ENCODE measurements at places on chromosomes 1 and 21.
A peak's percentile ranks its signal among the peaks of the same experiment; 100 is the strongest.

- DNase-seq: no peak
Measured at GRCh38 chr1:61138921-61139774, 56.8 kb downstream of the NFIA start.

DNA sequence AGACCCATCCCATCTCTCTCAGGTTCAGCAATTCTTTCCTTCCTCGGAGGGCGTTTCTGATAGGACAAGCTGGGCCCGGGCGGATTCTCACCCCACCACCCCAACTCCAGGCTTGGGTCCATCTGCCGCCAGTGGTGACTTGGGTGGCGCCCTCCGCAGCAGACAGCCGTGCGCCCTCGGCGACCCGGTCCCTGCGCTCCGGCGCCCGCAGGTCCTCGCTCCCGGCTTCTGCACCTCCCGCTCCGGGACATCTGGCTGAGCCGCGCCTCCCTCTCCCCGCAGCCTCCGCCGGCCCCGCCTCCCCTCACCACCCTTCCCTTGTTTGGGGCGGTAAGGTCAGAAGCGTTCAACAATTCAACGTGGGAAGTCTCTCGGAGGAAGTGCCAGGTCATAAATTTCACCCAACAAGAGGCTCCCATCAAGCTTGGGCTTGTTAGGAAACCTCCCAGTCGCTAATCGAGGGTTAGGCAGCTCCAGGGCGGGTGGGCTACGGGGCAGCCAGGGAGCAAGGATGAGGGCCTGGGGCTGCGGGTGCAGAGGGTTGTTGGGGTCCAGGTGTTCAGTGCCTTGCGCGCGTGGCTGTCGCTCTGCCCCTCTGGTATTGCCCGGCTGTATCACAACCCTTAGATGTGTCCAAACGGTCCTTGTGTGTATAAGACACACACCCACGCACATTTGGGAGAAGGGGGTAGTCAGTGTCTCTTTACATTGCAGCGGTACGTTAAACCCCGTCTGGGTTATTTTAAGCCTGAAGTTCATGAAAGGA is 39.8 kb downstream of the OLIG1 start:
- DNase-seq: peak; percentile 4

- no peak for DNase-seq
Measured at GRCh38 chr1:49197081-49197480, 420.4 kb upstream of the BEND5 start.

DNA sequence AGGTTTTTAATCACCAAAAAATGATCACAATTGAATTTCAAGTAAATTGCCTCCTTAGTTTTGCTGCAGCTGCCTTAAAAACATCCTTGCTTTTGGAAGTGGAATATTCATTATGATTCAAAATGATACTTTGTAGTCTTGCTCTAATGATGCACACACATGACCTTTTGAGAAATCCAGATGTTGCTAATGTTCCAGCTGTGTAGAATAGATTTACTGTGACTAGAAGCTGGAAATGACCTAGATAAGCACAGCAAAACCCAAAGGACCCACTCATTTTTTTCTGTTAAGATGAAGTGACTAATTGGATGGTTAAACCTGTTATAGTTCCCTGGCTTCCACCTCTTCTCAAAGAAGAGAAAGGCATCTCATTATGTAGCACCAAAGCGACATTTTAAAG is 64.6 kb upstream of the RALGPS2 start:
- DNase-seq: no peak

- no peak for DNase-seq
Measured at GRCh38 chr1:245418077-245418476, 263.3 kb downstream of the KIF26B start.

DNA sequence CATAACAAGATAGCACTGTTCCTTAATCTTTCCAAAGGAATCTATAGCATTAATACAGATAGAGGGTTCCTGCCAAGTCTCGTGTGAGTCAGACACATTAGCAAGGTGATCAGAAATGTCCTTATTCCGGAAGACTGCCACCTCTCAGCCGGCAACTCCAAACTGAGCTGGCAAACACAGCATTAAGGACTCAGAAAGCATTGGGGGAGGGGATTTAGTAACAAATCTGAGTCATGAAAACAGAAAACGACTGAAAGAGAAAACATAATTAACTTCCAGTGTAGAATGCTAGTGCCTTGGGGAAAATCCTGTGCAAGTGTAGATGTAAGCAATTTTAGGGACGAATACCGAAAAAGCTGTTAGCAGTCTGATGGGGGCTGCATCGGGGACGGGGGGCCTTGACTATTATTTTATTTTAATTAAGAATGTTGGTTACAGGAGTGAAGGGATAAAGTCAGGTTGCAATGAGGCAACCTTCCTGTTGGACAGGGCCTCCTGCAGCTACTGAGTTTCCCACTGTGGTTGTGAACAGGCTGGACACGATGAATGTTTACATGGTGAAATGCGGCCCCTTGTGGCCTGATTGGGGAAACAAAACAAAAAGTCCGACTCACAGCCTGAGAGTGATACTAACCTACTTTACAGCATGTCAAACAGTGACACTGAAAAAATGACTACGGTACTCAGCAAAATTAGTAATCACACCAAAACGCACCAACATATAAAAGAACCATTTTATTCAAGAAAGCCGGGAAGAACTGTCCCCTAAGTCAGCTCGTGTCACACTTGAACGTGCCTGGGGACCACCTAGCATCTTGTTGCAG is 20.7 kb downstream of the MIS18A start:
- DNase-seq: peak; percentile 14

- DNase-seq: no peak
Measured at GRCh38 chr1:233695901-233696300, 82.0 kb downstream of the KCNK1 start.

GRCh38 chr1:232965912-232966217 is 15.5 kb downstream of the NTPCR start:
- no peak for DNase-seq

- no peak for DNase-seq
Measured at GRCh38 chr1:80779275-80779674, 1021.5 kb upstream of the ADGRL2 start.

- no peak for DNase-seq
Measured at GRCh38 chr1:89261926-89262515, 10.6 kb downstream of the GBP5 start.

- no peak for DNase-seq
Measured at GRCh38 chr1:186899577-186899976, 70.8 kb downstream of the PLA2G4A start.

- no peak for DNase-seq
Measured at GRCh38 chr21:39504230-39504629, 52.5 kb downstream of the SH3BGR start.

- DNase-seq: peak; percentile 33
Measured at GRCh38 chr1:59063501-59063900, 233.4 kb upstream of the FGGY start.
